Astrocyte (in vitro differentiated cells and primary cell): ENCODE measurements at places on chromosomes 16 and 17.

DNA sequence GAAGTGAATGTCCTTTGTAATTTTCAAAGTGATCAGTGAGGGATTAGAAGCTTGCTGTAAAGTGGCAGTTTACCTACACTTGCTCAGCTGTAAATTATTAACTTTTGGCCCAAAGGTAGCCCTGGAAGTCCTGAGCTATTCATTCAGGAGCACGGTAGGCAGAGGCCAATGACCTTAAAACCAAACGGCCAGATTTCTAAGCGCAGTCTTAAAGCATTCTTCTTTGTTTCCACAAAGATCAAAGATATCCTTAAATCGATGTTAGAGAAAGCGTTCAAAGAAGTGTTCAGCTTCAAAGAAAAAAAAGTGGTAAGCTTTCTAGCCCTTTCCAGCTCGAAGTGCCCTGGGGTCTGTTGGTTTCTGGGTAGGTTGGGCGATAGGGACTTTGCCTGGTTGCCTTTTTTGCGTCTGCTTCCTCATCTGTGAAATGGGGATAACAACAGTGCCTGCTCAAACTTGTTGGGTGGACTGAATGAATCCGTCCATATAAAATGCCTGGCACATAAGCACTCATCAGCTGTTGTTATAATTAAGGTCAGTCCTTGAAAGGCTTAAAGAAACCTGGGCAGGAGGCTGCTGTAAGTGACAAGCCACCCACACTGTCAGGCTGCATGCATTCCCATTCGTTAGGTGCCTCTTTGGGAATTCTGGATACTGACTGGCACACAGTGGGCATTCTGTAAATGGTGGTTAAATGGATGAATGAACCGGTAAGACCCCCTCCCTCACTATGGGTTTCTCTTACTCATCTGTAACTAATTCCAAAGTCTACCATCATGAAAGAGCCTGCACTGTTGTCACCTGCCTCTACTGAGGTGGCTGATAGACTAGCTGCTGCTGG is 113.2 kb downstream of the PRKCA start:
- DNase-seq = no peak

DNA sequence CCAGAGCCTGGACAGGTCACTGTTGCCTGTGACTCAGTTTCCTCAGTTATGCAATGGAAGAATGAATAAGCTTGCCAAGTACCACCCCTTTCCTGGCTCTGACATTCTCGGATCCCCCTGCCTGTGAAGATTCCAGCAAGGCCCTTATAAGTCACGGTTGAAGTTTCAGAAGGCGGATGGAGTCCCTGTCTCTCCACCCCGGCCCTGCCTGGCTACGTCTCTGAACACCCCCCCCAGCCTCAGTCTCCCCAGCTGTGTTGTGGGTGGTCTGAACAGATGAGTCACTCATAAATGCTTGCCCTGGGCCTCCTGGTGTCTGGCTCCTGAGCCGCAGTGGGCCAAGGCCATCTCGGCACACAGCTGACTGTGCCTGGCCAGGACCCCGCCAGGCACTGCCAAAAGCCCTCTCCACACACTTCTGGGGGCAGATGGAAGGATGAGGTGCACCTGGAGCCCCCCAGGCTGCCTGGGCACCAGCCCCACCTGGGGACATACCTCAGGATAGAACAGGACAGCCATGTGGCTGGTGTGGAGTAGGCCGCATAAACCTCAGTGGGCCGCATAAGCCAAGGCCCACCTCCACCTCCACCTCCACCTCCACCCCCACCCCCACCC is 15.4 kb downstream of the VASN start:
- no peak for DNase-seq

DNA sequence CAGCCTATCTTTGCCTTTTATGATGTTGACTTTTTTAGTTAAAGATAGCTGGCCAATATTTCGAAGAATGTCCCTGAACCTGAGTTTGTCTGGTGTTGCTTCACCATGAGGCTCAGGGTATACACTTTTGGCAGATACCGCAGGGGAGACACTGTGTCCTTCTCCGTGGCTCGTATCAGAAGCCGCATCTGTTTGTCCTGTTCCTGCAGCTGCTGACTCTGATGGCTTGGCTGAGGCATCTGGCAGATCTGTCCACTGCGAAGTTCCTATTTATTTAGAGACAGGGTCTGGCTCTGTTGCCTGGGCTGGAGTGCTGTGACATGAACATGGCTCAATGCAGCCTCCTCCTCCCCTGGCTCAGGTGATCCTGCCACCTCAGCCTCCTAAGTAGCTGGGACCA is 93.5 kb downstream of the CRISPLD2 start:
- no peak for DNase-seq

DNA sequence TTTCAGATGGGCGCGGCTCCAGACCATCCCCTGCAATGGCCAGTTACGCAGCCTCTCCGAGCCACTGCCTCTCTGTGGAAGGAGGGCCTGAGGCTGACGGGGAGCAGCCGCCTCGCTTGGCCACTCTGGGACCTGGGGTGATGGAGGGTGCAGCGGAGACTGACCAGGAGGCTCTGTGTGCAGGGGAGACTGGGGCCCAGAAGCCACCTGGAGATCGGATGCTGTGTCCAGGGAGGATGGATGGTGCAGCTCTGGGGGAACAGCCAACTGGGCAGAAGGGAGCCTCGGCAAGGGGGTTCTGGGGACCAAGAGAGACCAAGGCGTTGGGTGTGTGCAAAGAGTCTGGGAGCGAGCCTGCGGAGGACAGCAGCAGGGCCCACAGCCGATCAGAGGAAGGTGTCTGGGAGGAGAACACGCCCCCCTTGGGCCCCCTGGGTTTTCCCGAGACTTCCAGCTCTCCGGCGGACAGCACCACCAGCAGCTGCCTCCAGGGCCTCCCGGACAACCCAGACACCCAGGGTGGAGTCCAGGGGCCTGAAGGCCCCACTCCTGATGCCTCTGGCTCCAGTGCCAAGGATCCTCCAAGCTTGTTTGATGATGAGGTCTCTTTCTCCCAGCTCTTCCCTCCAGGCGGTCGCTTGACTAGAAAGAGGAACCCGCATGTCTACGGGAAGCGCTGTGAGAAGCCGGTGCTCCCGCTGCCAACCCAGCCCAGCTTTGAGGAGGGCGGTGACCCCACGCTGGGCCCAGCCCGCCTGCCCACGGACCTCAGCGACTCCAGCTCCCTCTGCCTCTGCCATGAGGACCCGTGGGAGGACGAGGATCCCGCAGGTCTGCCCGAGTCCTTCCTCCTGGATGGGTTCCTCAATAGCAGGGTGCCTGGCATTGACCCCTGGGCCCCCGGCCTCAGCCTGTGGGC is 17.4 kb upstream of the ZFPM1 start:
- no peak for DNase-seq

GRCh38 chr16:50038286-50038685 is 13.3 kb downstream of the CNEP1R1 start:
- no peak for DNase-seq

DNA sequence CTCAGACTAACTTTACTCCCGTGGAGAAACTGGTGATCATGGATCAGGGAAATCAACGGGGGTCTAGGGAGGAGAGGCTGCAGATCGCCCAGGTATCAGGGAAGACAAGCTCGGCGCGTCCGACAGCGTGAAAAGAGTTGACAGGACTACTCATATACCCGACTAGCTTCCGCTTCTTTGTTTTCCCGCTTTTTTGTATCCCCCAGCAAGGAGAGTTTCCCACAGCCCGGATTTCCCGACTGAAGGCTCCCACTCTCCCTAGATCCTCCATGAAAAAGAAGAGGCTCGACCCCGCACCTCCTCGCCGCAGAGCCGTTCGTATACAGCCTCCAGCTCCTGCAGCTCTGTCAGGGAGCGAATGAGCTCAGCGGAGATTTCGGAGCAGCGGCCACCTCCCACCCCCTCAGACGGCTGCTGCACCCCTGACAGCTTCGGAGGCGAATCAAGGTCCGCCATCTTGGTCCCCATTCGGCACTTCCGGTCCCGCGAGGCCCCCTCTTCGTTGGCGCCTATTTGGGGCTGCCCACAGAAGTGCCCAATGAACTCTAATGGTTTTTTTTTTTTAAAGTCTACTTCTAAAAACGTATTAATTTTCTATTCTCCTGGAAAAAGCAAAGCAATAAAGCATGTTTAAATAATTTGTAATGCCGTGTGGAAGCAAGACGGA is at the start of gene COG4:
Gene COG4, minus strand, starts transcription at position 479 of the 667 bp plus-strand sequence. Its CDS starts 11 bp downstream, at position 468.
- peak; percentile 67 for DNase-seq

GRCh38 chr17:31275116-31275515 is 21.9 kb downstream of the OMG start:
- no peak for DNase-seq

DNA sequence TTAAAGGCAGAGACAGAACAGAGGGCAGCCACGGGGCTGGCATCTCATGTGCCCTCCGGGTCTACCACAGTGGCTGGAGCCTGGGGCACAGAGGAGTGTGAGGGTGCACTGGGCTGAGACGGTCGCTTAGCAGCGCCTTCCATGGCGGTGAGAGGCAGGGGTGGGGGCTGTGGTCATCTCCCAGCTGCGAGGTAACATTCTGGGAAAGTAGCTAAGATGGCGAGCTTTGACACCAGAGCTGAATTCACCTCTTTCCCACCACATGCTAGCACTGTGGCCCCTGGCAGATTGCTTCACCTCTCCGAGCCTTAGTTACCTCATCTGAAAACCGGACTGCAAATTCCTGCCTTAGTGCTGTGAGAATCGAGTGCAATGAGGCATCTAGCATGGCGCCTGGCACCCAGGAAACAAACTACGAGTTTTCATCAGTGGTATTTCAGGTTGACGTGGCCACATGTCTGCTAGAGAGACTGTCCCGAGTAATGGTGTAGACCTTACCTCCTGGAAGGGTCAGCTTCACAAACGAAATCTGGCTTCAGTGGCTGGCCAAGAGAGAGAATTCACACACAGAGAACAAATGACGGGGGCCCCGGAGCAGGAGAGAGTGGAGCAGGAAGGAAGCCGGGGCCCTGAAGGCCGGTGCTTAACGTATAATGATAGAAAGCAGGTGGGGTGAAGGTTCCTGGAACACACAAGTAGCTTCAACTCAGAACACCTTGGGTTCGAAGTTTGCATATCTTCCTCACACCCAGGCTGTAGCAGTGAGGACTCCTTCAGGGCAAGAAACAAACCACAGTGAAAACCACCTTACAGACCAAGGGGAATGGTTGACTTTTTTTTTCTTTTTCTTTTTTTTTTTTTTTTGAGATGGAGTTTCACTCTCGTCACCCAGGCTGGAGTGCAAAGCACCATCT is 63.9 kb upstream of the RPH3AL start:
- DNase-seq = no peak

- DNase-seq = no peak
Measured at GRCh38 chr16:89117975-89118289, 24.3 kb downstream of the ACSF3 start.

- DNase-seq = no peak
Measured at GRCh38 chr16:58495521-58496331, 4.2 kb upstream of the NDRG4 start.

- no peak for DNase-seq
Measured at GRCh38 chr16:67930191-67930590, 1.5 kb downstream of the CTRL start.

- no peak for DNase-seq
Measured at GRCh38 chr16:49866595-49867071, 10.7 kb upstream of the ZNF423 start.

DNA sequence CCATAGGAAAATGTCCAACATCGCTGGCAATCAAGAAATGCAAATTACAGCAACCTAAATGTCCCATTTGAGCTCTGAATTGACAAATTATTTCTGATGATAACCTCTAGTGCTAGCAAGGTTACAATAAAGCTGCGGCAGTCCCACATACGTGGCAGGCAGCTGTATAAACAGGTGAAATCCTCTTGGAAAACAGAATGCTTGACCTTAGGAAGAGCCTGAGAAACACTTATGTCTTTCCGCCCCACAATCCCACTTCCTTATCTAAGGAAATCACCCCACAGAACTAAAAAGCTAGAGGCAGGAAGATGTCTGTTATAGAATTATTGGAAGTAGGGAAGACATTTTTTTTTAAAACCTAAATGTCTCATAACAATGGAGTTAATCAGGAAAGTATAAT is 154.3 kb downstream of the KATNIP start:
- DNase-seq = no peak

DNA sequence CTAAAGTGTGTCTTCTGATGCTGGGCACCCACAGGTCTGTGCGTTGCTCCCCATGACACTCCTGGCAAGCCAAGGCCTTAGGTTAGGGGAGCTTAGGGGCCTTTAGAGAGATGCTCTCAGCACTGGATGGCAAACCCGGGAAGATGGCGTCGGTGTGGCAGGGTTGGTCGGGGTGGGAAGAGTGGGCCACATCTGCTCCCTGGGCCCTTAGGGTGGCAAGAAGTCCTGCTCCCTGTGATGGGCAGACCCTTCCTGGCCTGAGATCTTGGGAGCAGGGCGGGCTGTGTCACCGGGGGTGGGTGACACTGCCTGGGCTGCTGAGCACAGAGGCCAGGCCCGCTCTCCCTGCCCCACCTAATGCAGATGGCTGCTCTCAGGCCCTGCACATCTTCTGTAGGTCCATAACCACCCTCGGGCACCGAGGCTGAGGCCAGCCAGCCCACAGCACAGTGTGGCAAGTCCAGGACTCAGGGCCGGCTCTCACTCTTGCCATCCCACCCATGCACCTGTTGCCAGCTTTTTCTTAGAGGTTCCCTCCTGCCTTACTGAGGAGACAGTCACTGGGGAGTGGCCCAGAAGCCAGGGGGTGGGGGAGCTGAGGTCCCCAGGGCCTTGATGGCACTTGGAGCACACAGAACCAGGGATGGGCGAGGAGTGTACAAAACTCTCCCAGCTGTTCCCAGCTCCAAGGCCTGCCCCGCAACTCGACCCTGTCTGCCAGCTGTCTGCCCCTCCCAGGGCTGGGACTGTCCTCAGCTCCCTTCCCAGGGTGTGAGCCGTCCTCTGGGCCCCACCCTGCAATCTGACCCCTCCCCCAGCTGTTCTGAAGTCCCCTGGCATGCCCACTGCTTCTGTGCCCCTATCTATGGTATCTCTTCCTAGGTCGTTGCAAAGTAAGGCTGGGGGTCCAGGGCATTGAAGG is 4.4 kb upstream of the MTSS2 start:
- no peak for DNase-seq

- no peak for DNase-seq
Measured at GRCh38 chr16:58628845-58629732, 537 bp downstream of the CNOT1 start.

- DNase-seq = no peak
Measured at GRCh38 chr17:5931616-5932015, 138.6 kb upstream of the WSCD1 start.

DNA sequence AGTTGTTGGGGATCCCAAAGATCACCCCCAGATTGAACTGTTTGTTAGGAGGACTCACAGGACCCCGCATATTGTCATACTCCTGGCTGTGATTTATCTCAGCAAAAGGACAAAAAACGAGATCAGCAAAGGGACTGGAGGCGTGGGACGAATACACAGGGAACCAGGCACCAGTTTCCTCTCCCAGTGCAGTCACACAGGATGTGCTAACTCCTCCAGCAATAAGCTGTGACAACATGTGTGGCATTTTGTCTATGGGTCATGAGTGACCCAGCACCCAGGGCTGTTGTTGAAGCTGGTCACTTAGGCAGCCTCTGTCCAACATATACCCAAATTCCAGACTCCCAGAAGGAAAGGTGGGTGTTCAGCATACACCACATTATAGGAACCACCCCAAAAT is 60.9 kb downstream of the CPPED1 start:
- no peak for DNase-seq

GRCh38 chr17:76830987-76831715 is 37.1 kb upstream of the MGAT5B start:
- no peak for DNase-seq
